ENCODE measurements at places on chromosomes 4 and X.

DNA sequence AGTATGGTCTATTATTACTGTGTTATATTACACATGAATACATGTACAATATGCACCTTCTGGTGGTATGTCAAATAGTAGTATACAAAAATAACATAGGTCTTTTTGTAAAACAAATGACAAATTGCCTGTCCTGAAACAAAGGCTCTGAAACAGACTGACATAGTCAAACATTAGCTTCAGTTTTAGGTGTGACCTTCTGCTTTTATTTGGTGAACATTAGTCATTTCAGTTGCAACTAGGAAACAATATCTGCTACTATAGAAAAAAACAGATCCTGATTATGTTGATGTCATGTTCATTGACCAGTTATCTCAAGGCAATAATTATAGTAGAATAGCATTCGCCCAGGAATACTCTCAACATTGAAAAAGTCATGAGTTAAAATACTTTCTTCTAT, 123.0 kb downstream of the CHRNA9 start:
- no peak for DNase-seq

DNA sequence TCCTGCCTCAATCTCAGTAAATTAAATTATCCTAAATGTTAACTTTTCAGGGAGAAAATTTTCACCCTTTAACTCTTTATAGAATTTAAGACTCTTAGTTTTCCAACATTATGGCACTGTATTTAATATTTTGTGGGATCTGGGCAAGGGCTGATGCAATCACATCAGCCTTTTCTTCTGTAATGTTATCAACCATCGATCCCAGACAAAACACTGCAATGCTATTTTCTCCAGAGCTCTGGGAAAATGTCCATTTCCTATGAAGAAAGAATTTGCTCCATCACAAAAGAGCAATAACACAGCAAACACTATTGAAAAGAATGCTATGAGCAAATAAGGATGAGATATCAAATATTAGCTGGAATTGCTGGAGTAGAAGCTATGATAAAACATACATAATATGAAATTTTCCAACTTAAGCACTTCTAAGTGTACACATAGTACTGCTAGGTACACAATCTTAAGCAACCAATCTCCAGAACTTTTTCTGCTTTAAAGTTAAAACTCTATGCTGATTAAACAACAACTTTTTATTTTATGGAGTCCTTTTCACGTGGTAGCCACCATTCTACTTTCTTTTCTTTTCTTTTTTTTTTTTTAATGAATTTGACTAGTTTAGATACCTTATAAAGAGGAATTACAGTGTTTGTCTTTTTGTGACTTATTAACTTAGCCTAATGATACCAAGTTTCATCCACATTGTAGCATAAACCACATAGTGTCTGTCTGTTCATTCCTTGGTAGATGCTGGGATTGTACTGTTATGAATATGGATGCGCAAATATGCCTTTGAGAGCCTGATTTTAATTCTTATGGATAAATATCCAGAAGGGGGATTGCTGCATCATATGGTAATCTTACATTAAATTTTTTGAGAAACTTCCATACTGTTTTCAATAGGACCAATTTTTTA, 43.6 kb downstream of the UGT2A3 start:
- DNase-seq = no peak

GRCh38 chr4:123233136-123233768, 163.3 kb upstream of the SPRY1 start:
- no peak for DNase-seq

GRCh38 chr4:14602206-14602605, 400.1 kb upstream of the CPEB2 start:
- no peak for DNase-seq

- DNase-seq = no peak
Measured at GRCh38 chr4:52645300-52645699, 13.8 kb downstream of the USP46 start.

DNA sequence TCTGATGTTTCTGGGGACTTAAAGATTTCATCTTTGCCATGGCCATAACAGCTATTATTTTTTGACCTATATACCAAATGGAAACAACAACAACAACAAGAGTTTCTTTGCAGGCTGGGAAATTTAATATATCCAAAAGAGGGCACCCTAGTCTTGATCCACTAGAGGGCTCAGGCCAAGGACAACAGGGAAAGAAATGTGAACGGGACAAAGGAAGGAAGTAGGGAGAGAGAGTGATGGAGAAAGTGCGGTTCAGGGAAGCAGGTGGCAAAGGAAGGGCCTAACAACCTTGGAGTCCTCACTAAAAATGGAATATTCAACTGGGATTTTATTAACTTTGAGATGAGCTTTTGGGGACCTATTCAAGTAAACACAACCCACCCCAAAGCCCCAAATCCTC, 67.8 kb upstream of the SCML1 start:
- no peak for DNase-seq

- DNase-seq = no peak
Measured at GRCh38 chr4:155545456-155545855, 121.2 kb upstream of the GUCY1A1 start.
